Lower lobe of right lung (tissue), 2 donors: ENCODE measurements at places on chromosomes 12 and 14.

DNA sequence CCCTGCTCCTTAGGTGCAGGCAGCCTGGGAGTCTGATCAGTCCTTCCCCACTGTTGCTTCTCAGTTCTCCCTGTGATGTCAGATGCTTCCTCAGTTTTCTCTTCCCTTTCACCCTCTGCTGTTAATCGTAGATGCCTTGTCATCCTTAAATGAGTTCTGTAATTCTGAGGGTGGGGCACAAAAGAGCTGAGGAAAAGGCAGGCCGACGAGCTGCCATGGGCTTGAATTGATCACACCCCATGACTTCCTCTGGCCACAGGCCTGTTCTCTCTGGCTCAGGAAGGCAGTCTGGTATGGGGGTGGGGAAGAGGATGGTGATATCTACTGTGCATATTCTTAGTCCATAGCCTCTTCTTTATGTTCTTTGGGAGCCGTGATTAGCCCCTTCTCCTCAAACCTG lies 5.2 kb upstream of the AP1G2 start:
- peaks cover 36% of the 10 kb centered on the region for H3K27me3 ChIP-seq
- no peaks in the 10 kb centered on the region for H3K36me3 ChIP-seq
- peaks cover 35% of the 10 kb centered on the region for H3K4me1 ChIP-seq
- no peak overlapping the region for H3K4me3 ChIP-seq
- H3K27ac ChIP-seq, result peak overlapping the region; percentile 46

DNA sequence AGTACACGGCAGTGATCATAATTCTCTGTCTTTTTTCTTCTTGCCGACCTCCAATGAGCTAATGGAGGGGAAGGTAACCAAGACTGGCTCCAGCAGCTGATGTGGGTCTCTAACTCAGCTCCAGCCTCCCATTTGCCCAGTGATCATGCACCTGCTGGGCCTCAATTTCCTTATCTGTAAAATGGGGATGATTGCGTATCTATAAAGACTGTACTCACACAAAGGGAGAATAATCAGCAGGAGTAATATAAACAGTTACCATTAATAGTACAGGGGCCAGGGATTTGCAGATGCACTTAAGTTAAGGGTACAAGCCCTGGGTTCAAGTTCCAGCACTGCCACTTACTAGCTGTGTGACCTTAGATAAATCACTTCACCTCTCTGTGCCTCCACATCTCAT lies 204.9 kb upstream of the LHX5 start:
- no peak overlapping the region for H3K4me3 ChIP-seq
- H3K27me3 ChIP-seq, result peaks cover 16% of the 10 kb centered on the region
- H3K27ac ChIP-seq, result no peak overlapping the region
- no peaks in the 10 kb centered on the region for H3K4me1 ChIP-seq
- H3K36me3 ChIP-seq, result no peaks in the 10 kb centered on the region
- no peak for DNase-seq

DNA sequence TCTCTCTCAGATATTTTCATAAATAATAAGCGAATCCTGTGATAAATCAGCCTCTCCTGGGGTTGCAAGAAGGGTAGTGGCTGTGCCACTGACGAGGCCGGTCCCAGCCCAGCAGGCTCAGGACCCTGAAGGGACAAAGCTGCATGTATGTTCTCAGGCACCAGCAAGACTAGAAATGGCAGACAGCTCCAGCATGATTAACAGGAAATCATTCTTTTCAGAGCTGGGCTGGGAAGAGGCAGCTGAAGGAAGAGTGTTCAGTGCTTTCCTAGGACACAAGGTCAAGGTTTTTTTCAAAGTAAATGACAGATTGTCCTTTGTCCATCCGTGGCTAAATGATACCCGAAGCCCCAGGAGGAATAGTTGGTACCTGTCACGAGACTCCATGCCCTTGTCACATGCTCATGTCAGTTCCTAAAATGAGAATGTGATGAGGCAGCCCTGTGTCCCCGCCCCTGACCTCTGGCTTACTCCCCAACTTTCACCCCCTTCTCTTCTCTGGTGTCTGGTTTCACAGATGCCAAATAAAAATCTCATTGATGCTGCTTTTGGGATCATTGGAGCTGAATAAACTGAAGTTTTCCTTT lies 65.1 kb downstream of the PPP1R36 start:
- DNase-seq, result no peak
- H3K4me3 ChIP-seq, result no peak overlapping the region
- H3K27me3 ChIP-seq, result no peaks in the 10 kb centered on the region
- H3K36me3 ChIP-seq, result no peaks in the 10 kb centered on the region
- H3K4me1 ChIP-seq, result peaks cover 16% of the 10 kb centered on the region
- H3K27ac ChIP-seq, result no peak overlapping the region

DNA sequence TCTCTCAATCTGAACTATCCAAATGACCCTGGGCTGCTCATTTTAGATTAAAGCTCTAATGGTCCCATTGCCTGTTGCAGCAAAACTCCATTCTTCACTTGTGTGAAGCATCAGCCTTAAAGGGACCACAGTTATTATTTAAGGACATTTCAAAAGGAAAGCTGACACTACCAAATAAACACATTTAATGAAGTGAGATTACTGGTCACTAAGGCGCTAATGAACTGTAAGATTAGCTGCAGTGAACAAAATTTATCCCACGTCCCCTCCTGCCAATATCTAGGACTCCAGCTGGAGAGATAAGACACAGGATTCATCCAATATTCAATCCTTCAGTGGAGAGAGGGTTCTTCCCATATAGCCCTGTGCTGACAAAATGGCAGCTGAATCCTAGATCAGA lies 1029.2 kb upstream of the SEL1L start:
- no peak overlapping the region for H3K4me3 ChIP-seq
- no peak overlapping the region for H3K27ac ChIP-seq
- H3K4me1 ChIP-seq, result no peaks in the 10 kb centered on the region
- H3K36me3 ChIP-seq, result no peaks in the 10 kb centered on the region
- DNase-seq, result no peak

GRCh38 chr12:120118321-120119061 lies 1.9 kb upstream of the RAB35 start:
- DNase-seq, result no peak
- peaks cover 52% of the 10 kb centered on the region for H3K4me1 ChIP-seq
- H3K27me3 ChIP-seq, result no peaks in the 10 kb centered on the region
- H3K4me3 ChIP-seq, result peak overlapping the region; percentile 86
- no peak overlapping the region for H3K27ac ChIP-seq

- no peaks in the 10 kb centered on the region for H3K27me3 ChIP-seq
- no peak for DNase-seq
- H3K27ac ChIP-seq, result no peak overlapping the region
- H3K36me3 ChIP-seq, result no peaks in the 10 kb centered on the region
- no peaks in the 10 kb centered on the region for H3K4me1 ChIP-seq
- H3K4me3 ChIP-seq, result no peak overlapping the region
These were observed 948.2 kb downstream of the BCL11B start for GRCh38 chr14:98323836-98324235.

DNA sequence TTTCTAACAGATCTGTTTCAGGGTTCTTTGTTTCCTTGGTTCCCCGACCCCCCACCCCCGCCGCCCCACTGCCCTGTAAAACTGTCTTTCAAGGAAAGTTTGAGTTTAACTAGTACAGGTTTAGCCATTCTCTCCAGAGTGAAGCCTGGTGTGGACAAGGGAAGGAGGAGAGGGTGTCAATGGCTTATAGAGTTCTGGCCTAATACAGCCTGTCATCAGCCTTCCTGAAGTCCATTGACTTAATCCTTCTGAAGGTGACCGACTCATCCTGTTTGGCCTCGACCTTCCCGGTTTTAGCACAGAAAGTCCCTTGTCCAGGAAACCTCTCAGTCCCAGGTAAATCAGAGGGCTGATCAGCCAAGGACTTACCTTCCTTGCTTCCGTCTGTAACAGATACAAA lies 11.0 kb upstream of the P2RX4 start:
- DNase-seq, result no peak
- H3K4me3 ChIP-seq, result no peak overlapping the region
- no peaks in the 10 kb centered on the region for H3K4me1 ChIP-seq
- no peak overlapping the region for H3K27ac ChIP-seq
- H3K36me3 ChIP-seq, result no peaks in the 10 kb centered on the region
- no peaks in the 10 kb centered on the region for H3K27me3 ChIP-seq

- DNase-seq, result no peak
- no peaks in the 10 kb centered on the region for H3K27me3 ChIP-seq
- H3K4me1 ChIP-seq, result no peaks in the 10 kb centered on the region
These were observed 41.5 kb downstream of the PDE3A start for GRCh38 chr12:20409607-20410377.

DNA sequence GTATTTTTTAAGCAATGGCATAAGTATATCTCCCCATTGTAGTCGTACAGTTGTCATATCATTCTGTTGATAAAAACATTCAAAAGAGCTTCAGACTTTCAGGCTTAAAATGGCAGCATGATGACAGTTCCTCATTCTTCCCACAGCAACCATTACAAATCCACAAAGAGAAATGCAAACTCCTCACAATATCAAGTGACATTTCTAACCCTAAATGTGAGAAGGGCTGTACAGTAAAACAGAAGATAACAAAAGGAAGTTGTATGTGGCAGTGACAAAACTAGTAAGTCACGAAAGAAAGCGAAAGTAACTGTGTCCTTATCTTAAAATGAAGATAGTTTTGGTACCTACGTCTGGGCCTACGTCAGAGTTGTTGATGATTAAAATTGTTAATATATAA lies 46.7 kb downstream of the GXYLT1 start:
- H3K27me3 ChIP-seq, result no peaks in the 10 kb centered on the region
- H3K4me3 ChIP-seq, result peak overlapping the region; percentile 33
- peak overlapping the region; percentile 26 for H3K27ac ChIP-seq
- H3K4me1 ChIP-seq, result peaks cover 6% of the 10 kb centered on the region

- no peak within 1 kb of the TSS for H3K4me3 ChIP-seq
- H3K27me3 ChIP-seq, result no peaks in the 10 kb centered on the region
- DNase-seq, result no peak
- H3K27ac ChIP-seq, result no peak within 1 kb of the TSS
These were observed at the start of gene OR4Q3 for GRCh38 chr14:19743256-19743655. Gene OR4Q3 (plus strand): TSS chr14:19743571.

GRCh38 chr14:102103062-102103695 lies 16.3 kb upstream of the HSP90AA1 start:
- no peak overlapping the region for H3K4me3 ChIP-seq
- no peaks in the 10 kb centered on the region for H3K36me3 ChIP-seq
- no peaks in the 10 kb centered on the region for H3K4me1 ChIP-seq
- DNase-seq, result no peak

DNA sequence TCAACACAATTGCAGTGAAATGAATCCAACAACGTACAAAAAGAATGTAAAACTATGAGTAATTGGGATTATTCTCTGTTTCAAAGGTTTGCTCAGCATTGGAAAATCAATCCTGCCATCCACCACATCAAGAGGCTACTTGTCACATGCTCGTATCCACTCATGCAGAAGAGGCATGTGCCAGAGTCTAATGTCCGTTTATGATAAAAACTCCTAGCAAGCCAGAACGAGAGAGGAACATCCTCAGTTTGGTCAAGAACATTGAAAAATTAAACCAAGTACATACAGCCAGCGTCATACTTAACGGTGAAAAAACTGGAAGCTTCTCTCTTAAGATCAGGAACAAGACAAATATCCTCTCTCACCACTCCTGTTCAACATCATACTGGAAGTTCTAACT lies 563.9 kb upstream of the TMEM132C start:
- DNase-seq, result no peak
- no peak overlapping the region for H3K4me3 ChIP-seq
- peaks cover 6% of the 10 kb centered on the region for H3K27me3 ChIP-seq

- no peak overlapping the region for H3K4me3 ChIP-seq
- no peaks in the 10 kb centered on the region for H3K4me1 ChIP-seq
- H3K36me3 ChIP-seq, result no peaks in the 10 kb centered on the region
- H3K27ac ChIP-seq, result no peak overlapping the region
- no peaks in the 10 kb centered on the region for H3K27me3 ChIP-seq
These were observed 296.7 kb downstream of the CEP128 start for GRCh38 chr14:80644826-80645225.

DNA sequence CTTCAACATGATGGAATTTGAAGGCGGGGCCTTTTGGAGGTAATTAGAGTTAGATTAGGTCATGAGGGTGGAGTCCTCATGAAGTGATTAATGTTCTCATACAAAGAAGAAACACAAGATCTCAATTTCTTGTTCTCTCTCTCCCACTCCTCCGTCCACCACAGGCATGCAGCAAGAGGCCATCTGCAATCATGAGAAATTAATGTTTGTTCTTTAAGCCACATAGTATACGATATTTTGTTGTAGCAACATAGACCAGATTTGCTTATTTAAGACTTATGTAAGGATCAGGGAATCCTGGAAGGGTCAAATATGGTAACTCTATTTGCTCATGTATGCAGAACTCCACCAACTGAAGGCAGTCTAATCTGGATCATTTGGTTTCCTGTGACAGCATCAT lies 429.0 kb downstream of the LRIG3 start:
- DNase-seq, result no peak
- no peaks in the 10 kb centered on the region for H3K4me1 ChIP-seq
- H3K27ac ChIP-seq, result no peak overlapping the region

- H3K4me3 ChIP-seq, result no peak overlapping the region
- no peaks in the 10 kb centered on the region for H3K4me1 ChIP-seq
- no peak overlapping the region for H3K27ac ChIP-seq
These were observed 22.6 kb downstream of the C12orf75 start for GRCh38 chr12:105352940-105353635.

DNA sequence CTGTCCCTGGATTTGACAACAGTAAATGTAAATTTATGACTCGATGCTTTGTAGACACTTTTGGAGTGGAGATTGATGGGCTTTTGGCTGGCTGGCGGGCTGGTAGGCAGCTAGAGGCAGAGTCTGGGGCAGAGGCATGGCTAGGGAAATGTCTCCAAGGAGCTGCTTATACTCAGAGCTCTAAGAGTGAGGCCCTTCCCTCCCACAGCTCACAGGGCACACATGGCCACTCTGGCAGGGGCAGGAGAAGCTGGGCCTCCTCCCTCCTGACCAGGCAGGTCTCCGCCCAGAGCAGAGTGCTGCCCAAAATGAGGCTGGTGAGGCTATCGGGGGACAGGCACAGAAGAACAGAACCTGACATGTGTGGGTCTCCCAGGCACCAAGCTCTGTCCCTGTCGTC lies 67.5 kb downstream of the GALNT16 start:
- H3K4me1 ChIP-seq, result no peaks in the 10 kb centered on the region
- no peaks in the 10 kb centered on the region for H3K27me3 ChIP-seq
- H3K27ac ChIP-seq, result no peak overlapping the region
- no peaks in the 10 kb centered on the region for H3K36me3 ChIP-seq
- no peak for DNase-seq

DNA sequence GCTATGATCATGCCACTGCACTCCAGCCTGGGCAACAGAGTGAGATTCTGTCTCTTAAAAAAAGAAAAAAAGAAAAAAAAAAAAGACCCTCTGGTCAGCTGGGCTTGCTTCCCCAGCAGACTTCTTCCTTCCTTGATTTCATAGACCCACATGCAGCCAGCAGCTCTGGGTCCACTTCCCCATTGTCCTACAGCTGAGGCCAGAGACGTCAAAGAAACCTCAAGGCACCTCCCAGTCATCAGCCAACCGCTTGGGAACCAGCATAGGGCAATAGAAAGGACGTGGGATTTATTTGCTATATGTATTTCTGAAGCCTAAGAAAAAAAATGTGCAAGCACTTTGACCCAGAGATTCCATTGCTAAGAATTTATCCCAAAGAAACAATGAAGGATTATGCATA lies 35.4 kb upstream of the SPPL3 start:
- no peak overlapping the region for H3K27ac ChIP-seq
- no peaks in the 10 kb centered on the region for H3K27me3 ChIP-seq

GRCh38 chr12:3165078-3165980 lies 88.2 kb downstream of the TSPAN9 start:
- peaks cover 6% of the 10 kb centered on the region for H3K4me1 ChIP-seq
- H3K4me3 ChIP-seq, result no peak overlapping the region
- no peak overlapping the region for H3K27ac ChIP-seq
- H3K36me3 ChIP-seq, result no peaks in the 10 kb centered on the region

GRCh38 chr12:1619587-1619986 lies 9.4 kb upstream of the WNT5B start:
- DNase-seq, result peak; percentile 80
- H3K4me3 ChIP-seq, result peak overlapping the region; percentile 0
- no peak overlapping the region for H3K27ac ChIP-seq
- H3K27me3 ChIP-seq, result no peaks in the 10 kb centered on the region
- no peaks in the 10 kb centered on the region for H3K36me3 ChIP-seq
